ENCODE measurements at places on chromosomes 6 and 20.
A peak's percentile ranks its signal among the peaks of the same experiment; 100 is the strongest.

GRCh38 chr6:89145091-89145955 is 532 bp upstream of the PM20D2 start:
- no peaks in the 10 kb centered on the region for H3K27me3 ChIP-seq
- peak overlapping the region; percentile 85 for H3K27ac ChIP-seq
- DNase-seq = no peak
- no peaks in the 10 kb centered on the region for H3K4me1 ChIP-seq
- H3K36me3 ChIP-seq = no peaks in the 10 kb centered on the region
- H3K4me3 ChIP-seq = peak overlapping the region; percentile 95

DNA sequence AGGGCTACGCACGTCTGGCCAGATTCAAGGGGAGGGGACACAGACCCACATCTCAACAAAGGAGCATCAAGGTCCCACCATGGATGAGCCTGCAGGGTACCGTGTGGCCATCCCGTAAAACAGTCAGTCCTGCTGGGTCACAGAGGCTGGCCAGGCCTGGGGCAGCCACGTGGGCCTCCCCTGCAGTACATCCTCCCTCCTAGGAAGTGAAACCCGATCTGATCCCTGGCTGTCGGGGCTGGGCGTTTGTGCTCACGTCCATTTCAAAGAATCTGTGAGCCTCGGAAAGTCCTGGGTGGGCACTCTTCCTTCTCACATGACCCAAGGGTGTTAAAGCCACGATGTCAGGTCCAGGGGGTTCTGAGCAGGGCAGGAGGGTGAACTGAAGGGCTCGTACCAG is 14.3 kb downstream of the SULF2 start:
- no peaks in the 10 kb centered on the region for H3K36me3 ChIP-seq
- no peak overlapping the region for H3K4me3 ChIP-seq
- no peak overlapping the region for H3K27ac ChIP-seq
- H3K4me1 ChIP-seq = no peaks in the 10 kb centered on the region
- DNase-seq = no peak

GRCh38 chr20:50628853-50629669 is 62.3 kb downstream of the RIPOR3 start:
- H3K4me1 ChIP-seq = no peaks in the 10 kb centered on the region
- no peak for DNase-seq
- H3K27ac ChIP-seq = peak overlapping the region; percentile 25

GRCh38 chr6:108123946-108124345 is 41.9 kb upstream of the NR2E1 start:
- no peak for DNase-seq
- no peaks in the 10 kb centered on the region for H3K4me1 ChIP-seq
- H3K27me3 ChIP-seq = peaks cover 16% of the 10 kb centered on the region
- no peak overlapping the region for H3K4me3 ChIP-seq
- H3K36me3 ChIP-seq = no peaks in the 10 kb centered on the region

DNA sequence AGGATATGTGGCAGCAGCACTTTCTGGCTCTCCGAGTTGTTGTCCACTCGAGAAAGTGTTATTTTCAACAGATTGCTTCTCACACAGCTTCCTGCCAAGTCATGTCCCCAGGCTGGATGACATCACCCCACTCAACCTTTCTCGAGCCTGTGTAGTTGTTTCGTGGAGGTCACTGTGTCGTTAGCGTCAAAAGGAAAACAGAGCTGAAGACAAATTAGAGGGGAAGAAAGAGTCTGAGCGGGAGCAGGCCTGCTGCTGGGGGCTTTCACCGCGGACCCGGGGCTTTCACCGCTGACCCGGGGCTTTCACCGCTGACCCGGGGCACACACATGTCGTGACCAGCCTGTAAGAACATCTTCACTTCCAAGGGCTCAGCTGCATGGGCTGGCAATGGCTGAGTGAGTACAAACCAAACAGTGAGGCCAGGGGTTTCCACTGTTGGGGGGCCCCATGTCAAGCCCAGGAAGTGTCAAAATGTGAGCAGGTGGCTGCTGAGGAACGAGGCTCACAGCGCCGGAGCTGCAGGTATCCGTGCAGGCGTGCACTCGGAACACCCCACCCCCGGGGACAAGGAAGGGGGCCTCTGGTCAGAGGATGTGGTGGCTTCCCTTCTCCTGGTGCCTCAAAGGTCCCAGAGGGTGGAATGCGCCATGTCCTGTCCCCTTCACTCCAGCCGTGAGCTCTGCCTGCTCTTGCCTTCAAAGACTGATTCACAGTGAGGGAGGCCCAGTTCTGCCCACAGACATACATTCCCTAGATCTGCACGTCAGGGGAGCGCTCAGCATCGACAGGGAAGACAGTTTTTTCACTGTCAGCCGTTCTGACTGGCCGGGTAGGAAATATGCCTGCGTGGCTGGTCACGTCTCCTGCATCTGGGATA is 365.9 kb downstream of the TAF4 start:
- H3K36me3 ChIP-seq = no peaks in the 10 kb centered on the region
- no peak overlapping the region for H3K27ac ChIP-seq
- no peaks in the 10 kb centered on the region for H3K27me3 ChIP-seq
- DNase-seq = no peak
- H3K4me1 ChIP-seq = no peaks in the 10 kb centered on the region
- no peak overlapping the region for H3K4me3 ChIP-seq

GRCh38 chr6:56188429-56188828 is 59.0 kb downstream of the COL21A1 start:
- H3K27ac ChIP-seq = no peak overlapping the region
- H3K36me3 ChIP-seq = no peaks in the 10 kb centered on the region
- no peak overlapping the region for H3K4me3 ChIP-seq
- no peaks in the 10 kb centered on the region for H3K27me3 ChIP-seq

DNA sequence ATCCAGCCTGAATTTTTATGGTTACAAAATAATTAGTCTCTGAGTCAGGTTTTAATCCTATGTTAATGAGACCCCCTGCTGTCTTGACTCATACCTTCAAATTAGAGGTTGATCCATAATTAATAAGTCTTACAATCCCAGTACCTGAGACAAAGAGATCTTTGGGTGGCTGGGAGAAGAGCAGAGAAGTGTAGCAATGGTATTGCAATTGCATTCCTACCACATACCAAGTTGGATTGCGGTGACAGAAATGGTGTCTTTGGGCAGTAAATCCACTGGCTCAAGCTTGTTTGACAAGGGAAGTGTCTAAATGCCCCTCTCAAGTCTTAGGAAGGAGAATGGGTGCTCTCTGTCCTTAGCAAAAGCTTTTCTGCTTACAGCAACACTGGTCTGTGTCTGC is 150.4 kb downstream of the BTBD3 start:
- H3K27ac ChIP-seq = no peak overlapping the region
- H3K36me3 ChIP-seq = no peaks in the 10 kb centered on the region
- no peak for DNase-seq

DNA sequence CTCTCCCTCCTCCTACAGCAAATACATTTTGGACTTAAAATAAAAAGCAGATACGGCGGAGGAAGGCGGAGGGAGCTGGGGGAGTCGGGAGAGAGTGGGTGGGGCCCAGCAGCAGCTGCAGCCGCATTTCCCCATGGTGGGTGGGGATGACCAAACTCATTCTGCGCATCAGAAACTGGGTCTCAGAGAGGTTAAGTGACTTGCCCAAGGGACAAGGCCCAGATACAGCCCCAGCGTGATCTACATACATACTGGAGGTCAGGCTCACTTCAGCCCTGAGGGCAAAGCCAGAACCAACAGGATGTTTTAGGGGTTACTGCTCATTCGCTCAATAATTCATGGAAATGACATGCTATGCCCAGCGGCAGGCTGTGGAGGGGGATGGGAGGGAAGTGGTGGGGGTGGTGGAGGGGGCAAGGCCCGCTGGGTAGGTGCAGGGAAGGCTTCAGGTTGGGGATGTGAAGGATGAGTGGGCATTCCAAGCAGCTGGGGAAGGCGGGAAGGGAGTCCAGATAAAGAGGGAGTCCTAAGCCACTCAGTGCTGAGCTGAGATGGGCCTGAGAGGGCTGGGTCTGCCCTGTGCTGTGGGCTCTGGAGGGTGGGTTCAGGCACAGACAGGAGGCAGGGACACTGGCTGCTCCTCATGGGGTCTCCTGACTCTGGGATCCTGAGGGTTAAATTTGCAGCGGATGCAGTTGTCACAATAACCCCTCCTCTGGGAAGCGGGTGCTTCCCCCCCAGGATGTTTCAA is 31.0 kb downstream of the DLGAP4 start:
- no peaks in the 10 kb centered on the region for H3K27me3 ChIP-seq
- DNase-seq = no peak
- H3K36me3 ChIP-seq = no peaks in the 10 kb centered on the region
- H3K27ac ChIP-seq = no peak overlapping the region
- H3K4me1 ChIP-seq = no peaks in the 10 kb centered on the region
- H3K4me3 ChIP-seq = no peak overlapping the region

- H3K27me3 ChIP-seq = no peaks in the 10 kb centered on the region
- H3K36me3 ChIP-seq = no peaks in the 10 kb centered on the region
- no peaks in the 10 kb centered on the region for H3K4me1 ChIP-seq
- no peak overlapping the region for H3K27ac ChIP-seq
- no peak overlapping the region for H3K4me3 ChIP-seq
Observed at GRCh38 chr6:167502471-167502870, 177.6 kb downstream of the TTLL2 start.

DNA sequence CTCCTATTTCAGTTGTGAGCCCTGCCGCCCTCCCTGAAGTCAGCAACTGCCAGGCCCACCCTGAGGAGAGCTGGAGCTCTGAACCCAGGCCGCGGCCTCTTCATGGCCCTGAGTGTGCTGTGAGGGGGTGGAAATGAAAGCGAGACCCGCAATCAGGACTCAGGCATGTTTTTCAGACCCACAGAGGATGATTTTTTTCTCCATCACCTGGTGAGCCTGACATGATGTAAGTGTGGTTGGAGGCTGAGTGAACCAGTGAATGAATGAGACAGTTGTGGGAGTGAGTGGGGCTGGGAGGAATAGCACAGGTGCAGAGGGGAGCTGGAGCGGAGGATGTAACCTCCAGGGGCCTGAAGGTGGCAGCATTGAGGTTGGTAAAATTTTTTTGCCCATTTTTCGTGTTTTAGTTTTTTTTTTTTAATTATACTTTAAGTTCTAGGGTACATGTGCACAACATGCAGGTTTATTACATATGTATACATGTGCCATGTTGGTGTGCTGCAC is 18.3 kb downstream of the RAET1L start:
- H3K36me3 ChIP-seq = no peaks in the 10 kb centered on the region
- DNase-seq = no peak
- no peak overlapping the region for H3K27ac ChIP-seq
- peaks cover 20% of the 10 kb centered on the region for H3K27me3 ChIP-seq

- H3K4me3 ChIP-seq = no peak overlapping the region
- no peaks in the 10 kb centered on the region for H3K27me3 ChIP-seq
- H3K36me3 ChIP-seq = no peaks in the 10 kb centered on the region
- no peak for DNase-seq
- peaks cover 22% of the 10 kb centered on the region for H3K4me1 ChIP-seq
- H3K27ac ChIP-seq = peak overlapping the region; percentile 80
Observed at GRCh38 chr20:36483919-36484808, 57.2 kb upstream of the MYL9 start.

GRCh38 chr20:49420811-49421295 is 61.6 kb downstream of the KCNB1 start:
- H3K27me3 ChIP-seq = no peaks in the 10 kb centered on the region
- DNase-seq = no peak
- no peaks in the 10 kb centered on the region for H3K36me3 ChIP-seq
- H3K27ac ChIP-seq = peak overlapping the region; percentile 76
- no peak overlapping the region for H3K4me3 ChIP-seq

- H3K27me3 ChIP-seq = no peaks in the 10 kb centered on the region
- DNase-seq = no peak
- H3K27ac ChIP-seq = no peak overlapping the region
- no peaks in the 10 kb centered on the region for H3K4me1 ChIP-seq
- no peaks in the 10 kb centered on the region for H3K36me3 ChIP-seq
Observed at GRCh38 chr20:38585404-38586180, 4.6 kb downstream of the ADIG start.

DNA sequence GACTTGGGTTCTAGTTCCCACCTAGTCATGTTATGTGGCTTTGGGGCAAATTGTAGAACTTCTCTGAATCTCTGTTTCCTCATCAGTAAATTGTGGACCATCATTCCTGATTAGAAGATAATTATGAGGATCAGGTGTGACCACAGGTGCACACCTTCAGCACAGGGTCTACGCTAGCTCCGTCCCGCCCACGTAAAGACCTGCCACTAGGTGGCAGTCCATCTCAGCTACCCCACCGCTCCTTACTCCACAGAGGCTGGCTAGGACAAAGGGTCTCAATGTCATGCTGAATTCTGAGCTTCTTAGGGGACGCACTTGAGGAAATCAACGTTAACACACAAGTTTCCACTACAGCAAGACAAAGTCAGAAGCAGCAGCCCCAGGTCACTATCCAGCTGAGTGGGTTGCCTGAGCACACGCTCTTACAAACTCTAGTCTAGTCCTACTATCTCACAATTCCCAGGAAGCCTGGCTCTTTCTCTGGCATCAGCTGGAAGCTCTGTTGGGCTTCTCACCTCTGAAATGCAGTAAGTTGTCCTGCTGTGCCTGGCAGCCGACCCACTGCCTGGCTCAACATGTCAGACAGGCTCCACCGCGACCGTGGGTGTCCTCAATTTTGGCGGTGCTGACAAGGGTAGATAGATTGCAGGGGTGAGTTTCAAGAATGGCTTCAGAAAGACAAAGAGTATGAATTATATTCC is 2.0 kb upstream of the PLCG1 start:
- peak; percentile 41 for DNase-seq
- H3K36me3 ChIP-seq = no peaks in the 10 kb centered on the region
- H3K27me3 ChIP-seq = no peaks in the 10 kb centered on the region
- no peak overlapping the region for H3K4me3 ChIP-seq

DNA sequence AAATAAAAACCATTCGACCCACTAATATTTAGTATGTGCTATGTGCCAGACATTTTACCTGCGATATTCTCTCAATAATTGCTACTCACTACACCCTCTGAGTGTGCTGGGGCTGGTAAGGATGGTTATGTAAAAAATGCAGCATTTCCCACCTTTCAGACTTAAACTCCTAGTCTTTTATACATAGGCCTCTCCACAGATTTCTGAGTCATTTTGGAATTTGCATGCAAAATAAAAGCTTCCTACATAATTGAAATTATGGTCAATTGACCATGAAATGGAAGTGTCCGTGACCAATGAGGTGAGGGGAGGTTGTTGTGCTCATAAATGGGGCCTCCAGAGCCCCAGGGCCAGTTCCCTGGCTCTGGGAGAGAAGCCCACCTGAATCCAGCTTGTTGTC is 37.7 kb upstream of the MAFB start:
- no peak for DNase-seq
- no peaks in the 10 kb centered on the region for H3K36me3 ChIP-seq
- H3K27me3 ChIP-seq = no peaks in the 10 kb centered on the region
- no peak overlapping the region for H3K4me3 ChIP-seq

GRCh38 chr20:35866418-35867202 is 87.7 kb downstream of the SCAND1 start:
- no peak overlapping the region for H3K27ac ChIP-seq
- no peaks in the 10 kb centered on the region for H3K4me1 ChIP-seq
- no peak overlapping the region for H3K4me3 ChIP-seq
- no peaks in the 10 kb centered on the region for H3K27me3 ChIP-seq

GRCh38 chr6:130140084-130140483 is 82.7 kb downstream of the SAMD3 start:
- H3K36me3 ChIP-seq = no peaks in the 10 kb centered on the region
- DNase-seq = no peak
- no peak overlapping the region for H3K4me3 ChIP-seq
- H3K4me1 ChIP-seq = no peaks in the 10 kb centered on the region
- no peak overlapping the region for H3K27ac ChIP-seq
- no peaks in the 10 kb centered on the region for H3K27me3 ChIP-seq

GRCh38 chr6:148431413-148431812 is 88.8 kb downstream of the SASH1 start:
- peak overlapping the region; percentile 50 for H3K27ac ChIP-seq
- no peak overlapping the region for H3K4me3 ChIP-seq
- H3K4me1 ChIP-seq = no peaks in the 10 kb centered on the region
- H3K36me3 ChIP-seq = no peaks in the 10 kb centered on the region
- no peaks in the 10 kb centered on the region for H3K27me3 ChIP-seq
